HCT116 (cell line): ENCODE measurements at places on chromosomes 6 and 20. TPM values are rescaled to one million over a fixed set of nuclear protein-coding genes. Genes with fewer than 3 reads are reported as not detected.
A peak's percentile ranks its signal among the peaks of the same experiment; 100 is the strongest.

DNA sequence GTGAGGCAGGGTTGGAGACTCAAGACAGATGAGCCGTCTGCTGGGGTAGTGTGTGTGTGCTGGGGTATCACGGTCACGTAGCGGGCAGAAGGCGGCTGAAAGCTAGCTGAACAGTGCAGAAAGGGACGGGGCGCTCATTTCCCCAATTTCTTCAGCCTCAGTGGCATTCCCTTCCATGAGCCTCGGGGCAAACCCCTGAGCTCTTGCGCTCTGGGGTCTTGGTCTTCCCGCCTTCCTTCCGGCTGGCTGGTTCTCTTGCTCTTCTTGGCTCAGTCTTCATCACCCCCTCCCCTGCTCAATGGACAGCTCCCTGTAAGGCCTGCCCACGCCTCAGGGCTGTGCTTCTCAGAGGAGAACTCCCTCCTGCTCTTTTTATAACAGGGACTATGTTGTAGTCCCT, 15.5 kb upstream of the TMEM181 start:
- no peaks in the 10 kb centered on the region for H3K36me3 ChIP-seq
- no peaks in the 10 kb centered on the region for H3K4me1 ChIP-seq
- DNase-seq, result no peak
- H3K27ac ChIP-seq, result no peak overlapping the region
- no peaks in the 10 kb centered on the region for H3K27me3 ChIP-seq
- H3K4me3 ChIP-seq, result no peak overlapping the region

GRCh38 chr6:168524571-168525001, 83.6 kb downstream of the SMOC2 start:
- DNase-seq, result peak; percentile 3
- H3K27me3 ChIP-seq, result no peaks in the 10 kb centered on the region
- H3K36me3 ChIP-seq, result no peaks in the 10 kb centered on the region
- H3K4me1 ChIP-seq, result peaks cover 5% of the 10 kb centered on the region
- no peak overlapping the region for H3K27ac ChIP-seq

GRCh38 chr20:37257988-37258387, 3.6 kb downstream of the GHRH start:
- H3K27me3 ChIP-seq, result 0 out of 2 replicates have a peak, but pooled peaks cover 14% of the 10 kb centered on the region
- no peak for DNase-seq
- H3K4me3 ChIP-seq, result no peak overlapping the region
- no peaks in the 10 kb centered on the region for H3K36me3 ChIP-seq

DNA sequence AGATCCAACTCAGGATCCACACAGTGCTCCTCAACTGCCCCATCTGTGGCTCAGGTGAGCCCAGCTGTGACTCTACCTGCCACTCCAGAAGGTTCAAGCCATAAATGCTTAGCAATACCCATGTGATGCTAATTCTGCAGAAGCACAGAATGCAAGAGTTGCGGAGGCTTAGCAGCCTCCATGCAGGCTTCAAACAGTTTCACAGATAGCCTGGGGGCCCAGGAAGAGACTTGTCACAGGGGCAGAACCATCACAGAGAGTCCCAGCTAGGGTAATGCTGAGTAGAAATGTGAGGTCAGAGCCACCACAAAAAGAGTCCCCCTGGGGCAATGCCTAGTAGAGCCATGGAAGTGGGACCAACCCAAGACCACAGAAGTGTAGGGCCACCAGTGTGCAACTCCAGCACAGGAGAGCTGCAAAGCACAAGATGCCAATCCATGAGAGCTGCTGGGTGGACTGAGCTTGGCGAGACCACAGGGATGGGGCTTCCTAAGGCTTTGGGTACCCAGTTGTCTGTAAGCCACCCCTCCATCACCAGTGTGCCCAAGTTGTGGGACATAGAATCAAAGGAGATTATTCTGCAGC, 283.9 kb downstream of the UBE3D start:
- no peaks in the 10 kb centered on the region for H3K4me1 ChIP-seq
- no peaks in the 10 kb centered on the region for H3K27me3 ChIP-seq
- no peak overlapping the region for H3K27ac ChIP-seq

- no peaks in the 10 kb centered on the region for H3K36me3 ChIP-seq
- H3K4me1 ChIP-seq, result no peaks in the 10 kb centered on the region
- H3K4me3 ChIP-seq, result no peak overlapping the region
- no peak overlapping the region for H3K27ac ChIP-seq
Observed at GRCh38 chr6:89596484-89596883, 42.1 kb downstream of the LYRM2 start.

DNA sequence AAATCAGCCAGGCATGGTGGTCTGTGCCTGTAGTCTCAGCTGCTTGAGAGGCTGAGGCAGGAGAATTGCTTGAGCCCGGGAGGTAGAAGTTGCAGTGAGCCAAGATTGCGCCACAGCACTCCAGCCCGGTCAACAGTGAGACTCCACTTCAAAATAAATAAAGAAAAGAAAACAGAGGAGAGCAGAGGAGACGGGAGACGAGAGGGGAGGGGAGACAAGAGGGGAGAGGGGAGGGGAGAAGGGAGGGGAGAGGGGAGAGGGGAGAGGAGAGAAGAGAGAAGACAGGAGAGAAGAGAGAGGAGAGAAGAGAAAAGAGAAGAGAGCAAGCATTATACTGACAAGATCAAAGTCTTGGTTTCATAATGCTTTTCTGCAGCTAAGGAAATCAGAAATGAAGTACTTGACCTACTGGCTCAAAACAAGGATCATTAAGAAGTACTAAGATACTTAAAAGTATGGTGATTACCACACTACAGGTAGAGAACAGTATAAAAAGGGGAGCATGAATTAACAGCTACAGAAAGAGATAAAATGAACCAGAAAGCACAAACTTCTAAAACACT, 30.5 kb downstream of the FAM8A1 start:
- H3K4me1 ChIP-seq, result no peaks in the 10 kb centered on the region
- no peak for DNase-seq
- no peak overlapping the region for H3K4me3 ChIP-seq
- H3K36me3 ChIP-seq, result peaks cover 44% of the 10 kb centered on the region
- H3K27me3 ChIP-seq, result no peaks in the 10 kb centered on the region
- no peak overlapping the region for H3K27ac ChIP-seq

GRCh38 chr6:1817033-1817761, 207.5 kb downstream of the FOXC1 start:
- H3K27ac ChIP-seq, result no peak overlapping the region
- H3K4me1 ChIP-seq, result no peaks in the 10 kb centered on the region
- DNase-seq, result no peak
- no peak overlapping the region for H3K4me3 ChIP-seq
- no peaks in the 10 kb centered on the region for H3K36me3 ChIP-seq

GRCh38 chr6:139625998-139626975, 251.8 kb upstream of the CITED2 start:
- no peaks in the 10 kb centered on the region for H3K4me1 ChIP-seq
- H3K36me3 ChIP-seq, result no peaks in the 10 kb centered on the region
- DNase-seq, result no peak
- no peak overlapping the region for H3K27ac ChIP-seq

DNA sequence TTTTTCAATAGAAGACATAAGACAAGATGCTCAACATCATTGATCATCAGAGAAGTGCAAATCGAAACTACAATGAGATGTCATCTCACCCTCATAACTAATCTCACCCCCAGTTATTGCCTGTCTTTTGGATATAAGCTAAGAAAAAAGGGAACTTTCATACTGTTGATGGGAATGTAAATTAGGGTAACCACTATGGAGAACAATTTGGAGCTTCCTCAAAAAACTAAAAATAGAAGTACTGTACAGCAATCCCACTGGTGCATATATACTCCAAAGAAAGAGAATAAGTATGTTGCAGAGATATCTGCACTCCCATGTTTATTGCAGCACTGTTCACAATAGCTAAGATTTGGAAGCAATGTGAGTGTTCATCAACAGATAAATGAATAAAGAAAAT, 26.4 kb upstream of the PHF3 start:
- DNase-seq, result no peak
- H3K27me3 ChIP-seq, result no peaks in the 10 kb centered on the region
- H3K4me3 ChIP-seq, result no peak overlapping the region
- H3K4me1 ChIP-seq, result no peaks in the 10 kb centered on the region
- H3K36me3 ChIP-seq, result no peaks in the 10 kb centered on the region

- no peak for DNase-seq
- H3K27ac ChIP-seq, result no peak overlapping the region
- H3K4me3 ChIP-seq, result no peak overlapping the region
- no peaks in the 10 kb centered on the region for H3K36me3 ChIP-seq
- peaks cover 3% of the 10 kb centered on the region; the same call in 1 of the 2 replicates for H3K27me3 ChIP-seq
- H3K4me1 ChIP-seq, result peaks cover 2% of the 10 kb centered on the region; the same call in 1 of the 2 replicates
Observed at GRCh38 chr6:37800703-37801604, 18.6 kb upstream of the ZFAND3 start.

- peaks cover 30% of the 10 kb centered on the region for H3K4me1 ChIP-seq
- H3K4me3 ChIP-seq, result no peak overlapping the region
- no peak for DNase-seq
- no peak overlapping the region for H3K27ac ChIP-seq
Observed at GRCh38 chr20:3900187-3900604, 11.0 kb downstream of the PANK2 start.

DNA sequence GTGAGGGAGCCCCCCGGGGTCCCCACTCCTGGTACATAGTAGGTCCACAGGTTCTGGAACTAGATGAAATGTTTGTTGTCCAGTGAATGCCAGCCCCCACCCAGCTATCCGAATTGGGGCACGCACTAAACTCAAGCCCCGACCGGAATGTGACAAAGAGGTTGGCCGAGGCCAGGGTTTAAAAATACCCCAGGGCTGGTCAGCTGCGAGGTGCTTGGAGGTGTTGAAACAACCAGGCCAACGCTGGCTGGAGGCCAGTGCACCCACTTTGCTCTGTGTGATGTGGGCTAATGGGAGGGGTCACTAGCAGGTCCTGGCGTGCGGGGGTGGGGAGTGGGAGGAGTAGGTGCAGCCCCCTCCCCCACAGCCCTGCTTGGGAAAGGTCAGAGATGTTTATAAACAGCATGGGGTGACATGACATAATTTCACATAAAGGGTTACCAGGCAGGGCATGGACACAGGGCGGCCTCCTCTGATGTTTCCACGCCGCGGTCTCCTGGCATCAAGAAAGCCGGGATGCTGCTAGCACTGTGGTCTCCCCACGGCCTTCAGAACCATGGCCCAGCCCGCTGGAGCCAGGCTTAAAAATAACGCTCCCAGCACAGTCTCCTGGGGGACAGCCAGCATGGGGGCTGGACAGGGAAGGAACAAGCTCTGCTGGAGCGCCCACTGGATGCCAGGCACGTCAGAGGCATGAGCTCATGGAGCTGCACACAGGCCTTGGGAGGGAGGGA, 111.2 kb upstream of the PTPN1 start:
- H3K27me3 ChIP-seq, result no peaks in the 10 kb centered on the region; the same call in 1 of the 2 replicates
- H3K36me3 ChIP-seq, result no peaks in the 10 kb centered on the region
- no peak for DNase-seq
- no peak overlapping the region for H3K27ac ChIP-seq

DNA sequence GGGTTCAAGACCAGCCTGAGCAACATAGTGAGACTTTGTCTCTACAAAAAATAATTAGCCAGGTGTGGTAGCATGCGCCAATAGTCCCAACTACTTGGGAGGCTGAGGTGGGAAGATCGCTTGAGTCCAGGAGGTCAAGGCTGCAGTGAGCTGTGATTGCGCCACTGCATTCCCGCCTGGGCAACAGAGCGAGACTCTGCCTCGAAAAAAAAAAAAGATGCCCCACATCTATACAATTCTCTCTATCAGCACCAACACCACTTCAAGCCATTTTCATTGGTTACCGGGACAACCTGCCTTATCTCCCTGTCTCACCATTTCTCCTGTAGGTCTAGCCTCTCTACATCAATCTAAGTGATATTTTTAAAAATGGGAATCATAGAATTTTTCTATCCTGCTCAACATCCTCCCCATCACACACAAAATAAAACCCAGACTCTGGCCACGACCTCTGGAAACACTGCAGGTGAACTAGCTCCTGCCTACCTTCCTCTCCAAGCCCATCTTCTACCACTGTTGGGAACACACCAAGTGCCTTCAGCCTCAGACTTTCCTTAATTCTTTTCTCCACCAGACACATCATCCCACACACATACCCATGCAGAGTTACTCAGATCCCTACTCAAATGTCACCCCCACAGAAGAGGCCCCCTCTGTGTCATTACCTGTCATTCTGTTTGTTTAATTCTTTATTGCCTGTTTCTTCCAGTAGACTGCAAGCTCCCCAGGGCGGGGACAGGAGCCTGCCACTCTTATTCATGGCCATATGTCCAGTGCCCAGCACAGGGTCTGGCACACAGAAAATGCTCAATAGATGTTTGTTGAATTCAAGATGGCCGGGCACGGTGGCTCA, 9.6 kb upstream of the PLTP start:
- no peaks in the 10 kb centered on the region for H3K36me3 ChIP-seq
- no peak overlapping the region for H3K27ac ChIP-seq
- no peaks in the 10 kb centered on the region for H3K27me3 ChIP-seq

GRCh38 chr6:16228709-16229665, 9.4 kb upstream of the GMPR start:
- DNase-seq, result no peak
- no peaks in the 10 kb centered on the region for H3K36me3 ChIP-seq
- no peaks in the 10 kb centered on the region for H3K4me1 ChIP-seq
- H3K4me3 ChIP-seq, result no peak overlapping the region

GRCh38 chr6:108052706-108053105, 21.8 kb downstream of the OSTM1 start:
- no peak overlapping the region for H3K4me3 ChIP-seq
- no peak overlapping the region for H3K27ac ChIP-seq
- H3K36me3 ChIP-seq, result no peaks in the 10 kb centered on the region
- no peak for DNase-seq
- H3K4me1 ChIP-seq, result no peaks in the 10 kb centered on the region

DNA sequence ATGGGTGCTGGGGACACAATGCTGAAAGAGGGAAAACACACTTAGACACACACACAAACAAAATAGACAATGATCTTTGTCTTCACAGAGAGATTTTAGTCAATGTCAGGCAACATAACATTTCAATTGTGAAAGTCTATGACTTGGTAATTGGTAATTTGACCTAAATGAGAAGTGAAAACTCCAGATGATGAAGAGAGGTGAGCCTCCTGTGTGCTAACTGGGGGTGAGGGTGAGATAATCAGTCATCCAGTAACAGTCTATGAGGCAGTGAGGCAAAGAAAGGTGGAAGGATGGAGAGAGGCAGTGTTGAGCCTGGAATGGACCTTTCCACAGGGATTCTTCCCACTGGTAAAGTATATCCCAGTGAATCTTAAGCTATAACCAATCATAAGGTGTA, 744.2 kb downstream of the MAFB start:
- H3K27ac ChIP-seq, result no peak overlapping the region
- H3K4me3 ChIP-seq, result no peak overlapping the region
- no peaks in the 10 kb centered on the region for H3K27me3 ChIP-seq

DNA sequence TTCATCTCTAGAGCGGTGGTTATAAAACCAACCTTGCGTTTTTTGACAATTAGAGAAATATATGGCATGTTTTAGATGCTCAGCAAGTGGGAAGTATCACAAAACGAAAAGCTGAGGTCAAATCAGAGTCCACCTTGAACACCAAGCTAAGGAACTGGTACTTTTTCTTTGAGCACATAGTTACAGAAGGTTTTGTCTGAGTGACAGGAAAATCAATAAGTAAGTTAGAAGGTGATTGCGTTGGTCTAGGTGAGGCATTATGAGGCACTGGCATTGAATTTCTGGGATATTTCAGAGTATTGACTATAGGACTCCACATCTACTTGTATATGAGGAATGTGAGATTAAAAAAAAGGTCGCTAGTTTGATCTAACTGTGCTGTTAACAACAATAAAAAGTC, 597 bp upstream of the HINT3 start:
- peak overlapping the region; percentile 69 for H3K4me3 ChIP-seq
- no peak overlapping the region for H3K27ac ChIP-seq
- no peak for DNase-seq

The CARMIL1 gene
- total RNA-seq, result 21.7 TPM

The OR2B6 gene
- 0.25 TPM for total RNA-seq

The TCF21 gene
- total RNA-seq, result 0.20 TPM

The C20orf96 gene
- total RNA-seq, result 22.1 TPM

The DBNDD2 gene
- total RNA-seq, result 44.2 TPM

The DCDC2 gene
- 0.17 TPM for total RNA-seq

The TSHZ2 gene
- 0.07 TPM for total RNA-seq

The SIRPB2 gene
- not detected for total RNA-seq
